ENCODE measurements at places on chromosomes 7 and 10. TPM values are rescaled to one million over a fixed set of nuclear protein-coding genes. Genes with fewer than 3 reads are reported as not detected.

DNA sequence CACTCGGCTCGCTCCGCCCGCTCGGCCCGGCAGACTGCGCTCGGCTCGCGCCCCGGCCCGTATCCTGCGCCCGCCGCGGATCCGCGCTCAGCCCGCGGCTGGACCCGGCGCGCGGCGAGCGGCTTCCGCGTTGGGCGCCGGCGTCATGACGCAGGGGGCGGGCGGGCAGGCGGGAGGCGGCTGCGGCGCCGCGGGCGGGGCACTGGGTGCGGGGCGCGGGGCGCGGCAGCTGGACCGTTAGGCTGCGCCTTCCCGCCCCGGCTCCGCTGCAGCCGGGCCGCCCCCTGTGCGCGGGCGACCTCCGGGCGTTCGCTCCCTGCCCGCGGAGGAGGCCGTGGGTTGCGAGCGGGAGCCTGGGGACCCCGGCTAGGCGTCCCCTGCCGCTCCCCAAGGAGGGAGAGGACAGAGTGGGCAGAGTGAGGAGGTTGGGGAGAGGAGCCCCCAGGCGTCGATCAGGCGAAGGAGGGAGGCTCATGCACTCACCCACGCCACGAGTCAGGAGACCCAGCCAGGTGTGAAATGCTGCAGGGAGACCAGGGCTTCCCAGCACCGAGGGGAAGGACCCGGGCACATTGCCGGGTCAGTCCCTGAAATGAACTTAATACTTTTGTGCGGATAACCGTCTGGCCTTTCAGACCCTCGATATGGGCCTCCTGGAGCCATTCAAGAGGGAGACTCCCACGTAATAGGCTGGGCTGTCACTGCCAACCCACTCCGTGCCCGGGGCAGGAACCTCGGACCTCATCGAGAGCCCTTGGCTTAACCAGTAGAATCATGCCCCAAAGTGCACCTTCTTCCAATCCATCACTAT lies at the start of gene PIP4K2A:
Gene PIP4K2A (minus strand): TSS at position 100 of the 811 bp plus-strand sequence. CDS start 252 bp downstream, outside the sequence.
- H3K27me3 ChIP-seq, result no peaks in the 10 kb centered on the region
- peak within 1 kb of the TSS; percentile 88 for H3K27ac ChIP-seq
- peaks cover 46% of the 10 kb centered on the region for H3K4me1 ChIP-seq
- peak within 1 kb of the TSS; percentile 97 for H3K4me3 ChIP-seq
- no peaks in the 10 kb centered on the region for H3K36me3 ChIP-seq

DNA sequence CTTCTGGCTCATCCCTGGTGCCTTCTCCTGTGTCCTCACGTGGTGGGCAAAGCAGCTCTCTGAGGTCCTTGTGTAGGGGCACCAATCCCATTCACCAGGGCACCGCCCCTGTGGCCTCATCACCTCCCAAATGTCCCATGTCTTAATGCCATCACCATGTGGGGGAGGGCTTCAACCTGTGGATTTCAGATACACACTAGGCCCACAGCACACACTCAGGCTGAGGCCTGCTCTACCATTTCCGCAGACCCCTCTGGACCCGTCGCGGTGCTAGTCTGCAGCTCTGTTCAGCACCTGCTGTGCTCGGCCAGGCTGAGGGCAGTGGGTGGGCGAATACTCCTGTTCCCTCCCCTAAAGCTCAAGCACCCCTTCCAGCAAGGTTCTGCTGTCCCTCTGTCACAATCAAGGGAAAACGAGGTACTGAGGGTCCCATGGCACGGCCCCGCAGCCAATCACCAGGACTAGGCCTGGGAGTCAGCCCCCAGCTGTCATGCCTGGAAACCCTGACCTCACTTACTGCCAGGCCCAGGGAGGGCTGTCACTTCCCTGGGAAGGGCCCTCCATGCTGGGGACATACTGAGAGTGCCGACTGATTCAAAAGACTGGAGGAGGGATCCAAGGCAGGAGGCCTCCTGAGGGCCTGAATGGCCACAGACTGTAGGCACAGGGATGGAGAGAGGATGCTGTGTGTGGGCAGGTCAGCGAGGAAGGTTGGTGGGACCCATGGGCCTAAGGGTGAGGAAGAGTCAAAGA lies 123.8 kb upstream of the RET start:
- H3K27me3 ChIP-seq, result peaks cover 30% of the 10 kb centered on the region
- no peaks in the 10 kb centered on the region for H3K36me3 ChIP-seq
- H3K4me1 ChIP-seq, result peaks cover 18% of the 10 kb centered on the region
- no peak for DNase-seq
- H3K27ac ChIP-seq, result no peak overlapping the region

GRCh38 chr7:130365511-130366441 lies 14.5 kb upstream of the CPA1 start:
- H3K4me3 ChIP-seq, result no peak overlapping the region
- H3K27ac ChIP-seq, result no peak overlapping the region
- H3K36me3 ChIP-seq, result no peaks in the 10 kb centered on the region

DNA sequence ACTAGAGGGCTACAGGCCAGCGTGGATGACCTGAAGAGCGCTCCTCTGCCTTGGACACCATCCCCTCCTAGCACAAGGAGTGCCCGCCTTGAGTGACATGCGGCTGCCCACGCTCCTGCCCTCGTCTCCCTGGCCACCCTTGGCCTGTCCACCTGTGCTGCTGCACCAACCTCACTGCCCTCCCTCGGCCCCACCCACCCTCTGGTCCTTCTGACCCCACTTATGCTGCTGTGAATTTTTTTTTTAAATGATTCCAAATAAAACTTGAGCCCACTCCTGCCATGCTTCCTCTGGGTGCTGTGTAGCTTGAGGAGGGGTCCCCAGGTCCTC lies 4.5 kb downstream of the SNCG start:
- H3K4me1 ChIP-seq, result peaks cover 53% of the 10 kb centered on the region
- H3K27me3 ChIP-seq, result no peaks in the 10 kb centered on the region
- no peak overlapping the region for H3K4me3 ChIP-seq

GRCh38 chr7:976901-977325 lies 1.6 kb upstream of the COX19 start:
- H3K4me1 ChIP-seq, result peaks cover 41% of the 10 kb centered on the region
- H3K4me3 ChIP-seq, result no peak overlapping the region
- no peaks in the 10 kb centered on the region for H3K27me3 ChIP-seq
- DNase-seq, result no peak

DNA sequence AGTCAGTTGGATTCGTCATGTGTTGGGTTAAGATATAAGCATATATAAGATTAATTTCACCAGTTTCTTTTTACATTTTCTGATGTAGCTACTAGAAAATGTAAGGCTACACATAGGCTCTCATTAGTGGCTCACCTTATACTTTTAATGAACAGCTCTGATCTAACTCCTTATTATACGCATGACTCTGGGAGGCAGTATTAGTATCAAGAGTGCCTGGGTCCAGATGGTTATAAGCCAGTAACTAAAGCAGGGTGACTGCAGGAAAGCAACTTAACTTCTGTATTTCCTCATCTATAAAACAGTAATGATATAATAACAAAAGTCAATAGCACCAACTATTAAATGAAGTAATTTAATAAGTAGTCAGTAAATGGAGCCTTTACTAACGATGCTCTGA lies 1.4 kb upstream of the ELMO1 start:
- peaks cover 58% of the 10 kb centered on the region for H3K27me3 ChIP-seq
- peaks cover 33% of the 10 kb centered on the region for H3K4me1 ChIP-seq
- no peak for DNase-seq
- no peak overlapping the region for H3K4me3 ChIP-seq
- H3K36me3 ChIP-seq, result no peaks in the 10 kb centered on the region
- H3K27ac ChIP-seq, result no peak overlapping the region

GRCh38 chr10:112835944-112836451 lies 114.0 kb upstream of the TCF7L2 start:
- H3K36me3 ChIP-seq, result no peaks in the 10 kb centered on the region
- no peaks in the 10 kb centered on the region for H3K27me3 ChIP-seq
- H3K27ac ChIP-seq, result no peak overlapping the region
- H3K4me3 ChIP-seq, result no peak overlapping the region

The PRLHR gene
- not detected for total RNA-seq

The SPDYE18 gene
- not detected for total RNA-seq

The TEX36 gene
- not detected for total RNA-seq
